Uterus (tissue), 4 donors: ENCODE measurements at places on chromosomes 12 and 14. TPM values are rescaled to one million over a fixed set of nuclear protein-coding genes. Genes with fewer than 3 reads are reported as not detected.

- H3K36me3 ChIP-seq: no peaks in the 10 kb centered on the region
- no peak for DNase-seq
- H3K27ac ChIP-seq: no peak overlapping the region
- no peaks in the 10 kb centered on the region for H3K4me1 ChIP-seq
Measured at GRCh38 chr12:112198120-112198733, 72.9 kb downstream of the TRAFD1 start.

- DNase-seq: no peak
- no peaks in the 10 kb centered on the region for H3K36me3 ChIP-seq
- H3K27me3 ChIP-seq: no peaks in the 10 kb centered on the region
- no peak overlapping the region for H3K27ac ChIP-seq
- no peaks in the 10 kb centered on the region for H3K4me1 ChIP-seq
- no peak overlapping the region for H3K4me3 ChIP-seq
Measured at GRCh38 chr12:24596768-24597388, 352.0 kb downstream of the BCAT1 start.

DNA sequence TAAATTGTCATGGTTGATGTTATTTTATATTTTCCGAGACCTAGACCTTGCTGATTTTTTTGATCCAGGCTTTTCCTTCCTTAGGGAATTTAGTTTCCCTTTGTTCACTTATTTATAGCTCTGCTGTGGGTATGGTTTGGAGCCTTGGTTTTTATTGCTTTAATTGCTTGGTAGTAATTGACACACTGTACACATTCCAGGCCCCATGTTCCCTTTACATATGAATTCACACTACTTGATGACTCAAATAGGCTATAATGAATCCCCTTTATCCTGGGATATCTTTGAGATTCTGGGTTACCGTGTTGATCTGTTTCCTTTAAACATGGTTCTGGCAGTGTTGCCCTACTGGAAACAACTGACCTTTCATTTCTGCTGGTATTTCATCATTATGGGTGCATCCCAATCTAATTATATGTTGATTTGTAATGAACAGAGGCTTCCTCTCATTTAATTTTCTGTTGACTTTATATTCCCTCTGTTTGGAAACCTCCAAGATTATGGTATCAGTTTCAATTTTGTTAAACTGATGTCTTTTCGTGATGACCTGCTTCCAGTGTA is 424.0 kb downstream of the RAD51B start:
- DNase-seq: no peak
- H3K27ac ChIP-seq: peak overlapping the region; percentile 94
- no peak overlapping the region for H3K4me3 ChIP-seq
- H3K4me1 ChIP-seq: peaks cover 12% of the 10 kb centered on the region

GRCh38 chr12:64180951-64181350 is 41.1 kb downstream of the KICS2 start:
- no peaks in the 10 kb centered on the region for H3K36me3 ChIP-seq
- no peaks in the 10 kb centered on the region for H3K4me1 ChIP-seq
- H3K27ac ChIP-seq: peak overlapping the region; percentile 54
- no peak for DNase-seq
- H3K4me3 ChIP-seq: no peak overlapping the region

GRCh38 chr12:87467936-87468335 is 561.3 kb downstream of the C12orf50 start:
- no peaks in the 10 kb centered on the region for H3K27me3 ChIP-seq
- no peak for DNase-seq
- no peaks in the 10 kb centered on the region for H3K4me1 ChIP-seq
- no peak overlapping the region for H3K4me3 ChIP-seq
- no peak overlapping the region for H3K27ac ChIP-seq
- no peaks in the 10 kb centered on the region for H3K36me3 ChIP-seq

Gene OR4E2
- total RNA-seq: not detected

Gene TTC9
- total RNA-seq: 0.26 TPM
